ENCODE measurements at places on chromosomes 2 and 18.

- no peak for DNase-seq
Measured at GRCh38 chr2:226836548-226836885, 663 bp downstream of the RHBDD1 start.

DNA sequence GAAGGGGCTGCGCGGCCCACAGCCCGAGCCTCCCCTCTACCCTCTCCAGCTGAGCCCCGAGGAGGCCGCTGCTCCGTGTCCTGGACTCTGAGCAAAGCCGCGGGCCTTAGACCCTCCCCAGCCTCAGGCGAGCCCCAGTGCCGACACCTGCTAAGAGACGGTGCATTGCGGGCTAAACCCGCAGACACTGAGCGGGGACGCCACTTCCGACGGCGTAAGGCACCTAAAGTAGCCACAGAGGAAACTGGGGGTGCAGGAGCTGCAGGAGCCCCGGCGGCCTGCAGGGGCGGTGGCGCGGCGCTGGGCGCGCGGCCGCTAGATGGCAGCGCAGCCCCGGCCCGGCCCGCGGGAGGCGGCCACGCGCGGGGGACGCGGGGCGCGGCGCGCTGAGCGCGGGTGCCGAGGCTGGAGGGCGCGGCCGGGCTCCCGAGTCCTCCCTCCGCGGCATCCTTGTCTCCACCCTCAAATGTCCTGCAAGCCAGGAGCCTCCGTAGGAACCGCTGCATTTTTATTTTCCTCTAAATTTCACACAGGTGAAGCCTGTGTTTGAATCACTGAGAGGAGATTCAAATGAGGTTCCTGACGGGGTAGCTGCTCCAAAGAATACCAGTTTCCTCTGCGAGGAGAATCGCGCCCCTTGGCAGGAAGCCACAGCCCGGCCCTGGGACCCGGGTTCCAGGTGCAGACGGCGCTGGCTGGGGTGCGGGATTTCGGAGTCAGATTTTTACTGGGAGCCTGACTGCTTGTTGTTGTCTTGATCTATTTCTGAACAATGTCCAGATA lies 650.5 kb downstream of the GALR1 start:
- DNase-seq: no peak

GRCh38 chr2:191891656-191892055 lies 44.8 kb upstream of the CAVIN2 start:
- DNase-seq: no peak

- DNase-seq: no peak
Measured at GRCh38 chr2:191646163-191646902, 31.6 kb upstream of the NABP1 start.

DNA sequence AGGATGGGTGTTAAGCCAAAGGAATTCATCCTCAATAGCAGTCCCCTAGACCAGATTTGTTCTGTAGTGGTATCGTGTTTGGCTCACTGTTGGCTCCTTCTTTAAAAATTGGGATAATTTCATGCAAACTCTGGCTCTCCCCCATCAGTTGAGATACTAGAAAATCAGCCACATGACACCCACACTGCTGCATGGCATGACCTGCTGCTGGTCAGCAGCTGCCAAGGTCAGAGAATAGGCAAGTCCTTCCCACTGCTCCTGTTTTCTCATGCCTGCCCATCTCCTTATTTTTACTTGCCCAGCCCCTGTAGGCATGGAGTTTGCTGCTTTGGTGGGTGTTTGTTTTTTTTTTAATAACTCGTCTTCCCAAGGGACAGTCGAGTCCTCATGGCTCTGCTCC lies 1.0 kb upstream of the SNRNP200 start:
- no peak for DNase-seq

Measured in HTR-8/SVneo (cell line).